ENCODE measurements at places on chromosomes 1 and 21.

DNA sequence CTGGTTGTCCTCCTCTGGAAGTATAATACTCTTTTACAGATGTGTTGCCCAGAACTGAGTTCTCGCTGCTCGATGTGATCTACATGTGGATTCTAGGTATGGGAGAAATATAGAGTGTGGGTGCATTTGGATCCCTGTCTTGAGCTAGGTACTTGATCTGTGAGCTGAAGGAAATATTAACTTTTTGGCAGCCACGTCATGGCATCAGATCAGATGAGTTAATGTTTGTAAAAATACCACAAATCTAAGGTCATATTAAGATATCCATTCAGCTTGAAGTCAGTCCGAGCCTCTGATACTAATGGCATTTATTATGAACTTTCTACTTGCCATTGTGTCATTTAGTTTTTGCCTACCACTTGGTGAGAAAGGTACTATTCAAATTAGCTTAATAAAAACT lies 24.6 kb downstream of the MAPKAPK2 start:
- DNase-seq: no peak

- DNase-seq: no peak
Observed at GRCh38 chr1:209585197-209585596, 1.7 kb downstream of the CAMK1G start.

GRCh38 chr1:3135744-3136455 lies 66.9 kb downstream of the PRDM16 start:
- DNase-seq: no peak

GRCh38 chr1:76905876-76906595 lies 38.8 kb downstream of the ST6GALNAC5 start:
- DNase-seq: no peak

- DNase-seq: no peak
Observed at GRCh38 chr1:225700889-225701465, 48.1 kb upstream of the ENAH start.

DNA sequence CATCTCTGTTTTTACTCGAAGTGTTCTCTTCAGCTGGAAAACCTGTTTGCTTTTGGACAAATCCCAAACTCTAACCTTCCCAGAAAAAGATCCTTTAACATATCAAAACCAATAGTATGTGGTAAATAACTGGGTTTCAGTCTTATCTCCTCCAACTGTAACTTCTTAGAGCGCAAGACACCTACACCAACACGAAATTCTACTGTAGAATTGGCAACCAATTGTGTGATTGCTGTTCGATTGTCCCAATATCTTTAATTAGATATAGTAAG lies 5.8 kb upstream of the MPZL1 start:
- no peak for DNase-seq

- no peak for DNase-seq
Observed at GRCh38 chr1:19802269-19802668, 2.6 kb upstream of the TMCO4 start.

DNA sequence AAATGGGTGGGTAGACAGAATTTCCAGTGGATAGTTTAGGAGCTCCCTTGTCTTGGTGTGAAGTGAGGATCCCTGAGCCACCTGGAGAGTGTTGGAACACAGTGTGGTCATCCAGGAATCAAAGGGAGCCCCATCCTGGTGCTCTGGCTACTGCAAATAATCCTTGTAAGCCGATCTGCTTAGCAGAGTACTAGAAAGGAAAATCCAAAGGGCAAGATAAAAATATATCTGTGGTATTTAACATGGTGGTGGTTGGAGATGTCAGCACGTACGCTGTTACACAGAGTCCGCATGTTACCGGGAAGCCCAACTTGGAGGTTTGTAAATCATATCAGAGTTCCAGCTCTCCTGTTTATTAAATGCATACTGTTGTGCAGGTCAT lies 39.0 kb downstream of the VANGL1 start:
- DNase-seq: no peak

DNA sequence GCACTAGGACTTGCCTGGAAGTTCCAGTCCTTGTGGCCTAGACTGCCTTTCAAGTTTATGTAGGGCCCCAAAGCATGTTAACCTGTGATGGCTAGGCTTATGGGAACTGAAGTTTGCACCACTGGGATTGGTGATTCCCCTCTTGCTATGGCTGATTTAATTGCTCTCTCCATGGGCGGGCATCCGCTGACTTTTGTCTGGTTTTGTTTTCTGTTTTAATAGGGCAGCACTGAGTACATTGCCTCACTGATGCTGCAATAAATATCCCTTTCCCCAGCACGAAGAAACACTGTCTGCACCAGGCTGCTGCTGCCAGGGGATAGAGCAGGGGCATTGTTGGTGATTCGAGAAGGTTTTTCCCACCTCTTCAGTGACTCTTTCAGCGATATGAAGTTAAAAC lies 73.3 kb upstream of the PDE4B start:
- DNase-seq: no peak

- no peak for DNase-seq
Observed at GRCh38 chr1:229582011-229582694, 23.6 kb upstream of the ABCB10 start.

DNA sequence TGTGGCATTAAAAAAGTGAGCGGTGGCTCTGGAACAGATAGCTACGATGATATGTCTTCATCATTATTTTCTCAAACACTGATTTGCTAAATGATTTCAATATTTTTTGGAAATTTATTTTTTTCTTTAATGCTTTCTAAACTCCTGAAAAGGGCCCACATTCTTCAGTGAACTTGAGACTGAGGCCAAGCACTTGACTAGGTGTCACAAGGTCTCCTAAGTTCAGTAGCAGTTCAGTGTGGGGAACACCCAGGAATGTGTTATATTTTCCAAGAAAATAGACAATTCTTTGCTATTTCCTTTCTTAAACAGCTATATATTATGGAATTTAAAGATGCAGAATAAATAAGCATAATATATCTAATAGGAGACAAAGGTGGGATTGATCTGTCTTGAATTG lies 850.9 kb downstream of the USP25 start:
- no peak for DNase-seq

DNA sequence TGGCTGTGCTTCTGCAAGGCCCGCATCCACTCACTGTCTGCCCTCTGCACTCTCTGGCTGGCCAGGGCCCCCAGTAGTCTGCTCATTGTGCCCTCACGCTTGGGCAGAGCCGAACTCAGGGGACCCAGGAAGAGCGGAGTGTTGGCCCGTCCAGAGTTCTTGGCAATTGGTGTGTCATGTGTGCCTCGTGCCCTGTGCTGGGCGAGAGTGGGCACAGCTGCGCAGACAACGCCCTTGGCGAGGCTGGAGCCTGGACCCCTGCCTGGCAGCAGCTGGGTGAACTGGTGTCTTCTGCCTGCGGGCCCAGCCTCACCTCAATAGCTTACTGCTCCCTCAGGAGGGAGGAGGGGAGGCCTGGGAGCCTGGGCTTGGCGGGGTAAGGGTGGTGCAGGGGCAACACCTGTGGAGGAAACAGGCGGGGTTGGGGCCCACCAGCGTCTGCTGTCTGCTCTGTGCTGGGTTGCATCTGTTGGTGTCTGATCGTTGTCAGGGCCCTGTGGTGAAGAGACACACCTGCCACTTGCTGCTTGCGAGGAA lies 2.1 kb downstream of the GUK1 start:
- no peak for DNase-seq

DNA sequence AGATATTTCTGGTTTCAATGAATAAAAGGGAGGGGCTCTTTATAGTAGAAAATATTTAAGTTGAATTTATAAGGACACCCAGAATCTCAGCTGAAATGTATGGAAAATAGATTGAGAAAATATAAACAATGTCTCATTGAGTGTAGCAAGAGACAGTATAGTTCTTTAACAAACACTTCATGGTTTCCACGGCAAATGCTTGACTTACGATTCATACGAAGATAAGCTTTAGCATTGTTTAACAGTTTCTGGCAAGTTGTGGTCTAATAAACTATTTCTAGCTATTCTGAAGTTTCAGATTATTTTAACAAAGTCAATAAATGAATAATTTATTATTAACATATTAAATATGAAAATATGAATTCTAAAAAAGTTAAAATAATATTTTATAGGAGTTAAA lies 1419.4 kb downstream of the KCNT2 start:
- no peak for DNase-seq
